ENCODE measurements at places on chromosomes 4 and X.

- DNase-seq, result no peak
Observed at GRCh38 chr4:137124278-137124932, 407.9 kb downstream of the PCDH18 start.

DNA sequence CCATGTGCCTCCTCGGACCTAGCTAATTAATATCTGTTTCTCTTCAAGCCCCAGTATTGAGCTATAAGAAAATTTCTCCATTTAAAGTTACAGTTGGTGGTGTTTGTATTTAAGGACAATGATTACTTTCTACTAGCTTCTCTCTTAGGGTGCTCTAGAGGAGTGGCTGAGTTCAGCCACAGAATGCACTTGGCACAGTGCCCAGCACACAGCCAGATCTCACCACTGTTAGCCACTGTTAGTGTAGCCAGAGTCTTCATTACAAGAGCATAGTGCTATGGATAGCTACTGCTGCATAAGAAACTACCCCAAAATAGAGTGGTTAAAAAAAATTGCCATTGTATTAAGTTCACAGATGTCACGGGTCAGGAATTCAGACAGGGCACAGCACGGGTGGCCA, 421.3 kb downstream of the BCOR start:
- no peak for DNase-seq

- DNase-seq, result no peak
Observed at GRCh38 chrX:94097868-94098267, 423.9 kb downstream of the FAM133A start.

DNA sequence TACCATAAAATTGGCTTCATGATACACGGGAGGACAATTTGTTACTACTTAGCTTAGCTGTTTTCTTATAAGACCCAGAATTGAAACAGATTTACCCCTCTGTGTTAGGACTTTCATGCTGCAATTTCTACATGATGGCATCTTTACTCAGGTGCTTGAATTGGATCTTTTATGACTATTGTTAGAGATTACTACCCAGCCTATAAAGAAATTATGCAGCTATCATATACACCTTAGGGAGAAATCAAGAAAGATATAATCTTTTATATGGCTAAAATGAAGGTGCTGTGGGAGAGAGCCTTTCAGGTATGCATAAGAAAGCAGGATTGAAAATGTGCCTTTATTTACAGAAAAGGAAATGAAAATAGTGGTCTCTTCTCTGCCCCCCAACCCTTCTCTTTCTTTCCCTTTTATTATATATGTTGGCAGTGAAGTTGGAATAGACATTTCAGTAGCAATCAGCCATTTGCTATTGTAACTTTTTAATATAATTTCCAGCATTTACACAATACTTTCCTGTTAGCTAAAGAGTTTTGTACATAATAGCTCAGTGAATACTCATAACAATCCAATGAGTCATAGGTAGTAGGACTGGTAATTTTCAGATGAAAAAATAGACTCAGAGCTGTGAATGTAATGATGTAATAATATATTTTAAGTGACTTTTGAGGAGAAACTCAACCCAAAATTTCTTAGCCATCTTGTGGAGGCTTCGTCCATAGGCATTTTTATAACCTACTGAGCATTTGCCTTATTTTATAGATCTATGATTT, 311.8 kb downstream of the ADGRL3 start:
- DNase-seq, result no peak

DNA sequence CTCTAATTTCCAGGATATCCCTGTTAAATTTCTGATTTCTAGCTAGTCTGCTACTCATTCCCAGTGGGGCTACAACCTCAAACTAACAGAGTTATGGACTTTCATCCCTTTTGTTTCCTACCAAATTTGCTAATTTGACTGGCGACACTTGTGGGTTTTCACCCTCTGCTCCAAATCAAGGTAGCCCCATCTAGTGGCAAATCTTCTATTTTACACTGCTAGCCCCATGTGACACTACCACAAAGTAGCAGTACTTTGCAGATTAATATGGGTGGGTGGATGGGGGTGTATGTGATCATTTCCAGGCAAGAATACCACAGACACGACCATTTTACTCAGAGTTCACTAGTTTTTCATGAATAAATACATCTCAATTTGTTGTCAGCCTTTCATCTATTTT, 150.3 kb downstream of the MSL3 start:
- DNase-seq, result no peak

DNA sequence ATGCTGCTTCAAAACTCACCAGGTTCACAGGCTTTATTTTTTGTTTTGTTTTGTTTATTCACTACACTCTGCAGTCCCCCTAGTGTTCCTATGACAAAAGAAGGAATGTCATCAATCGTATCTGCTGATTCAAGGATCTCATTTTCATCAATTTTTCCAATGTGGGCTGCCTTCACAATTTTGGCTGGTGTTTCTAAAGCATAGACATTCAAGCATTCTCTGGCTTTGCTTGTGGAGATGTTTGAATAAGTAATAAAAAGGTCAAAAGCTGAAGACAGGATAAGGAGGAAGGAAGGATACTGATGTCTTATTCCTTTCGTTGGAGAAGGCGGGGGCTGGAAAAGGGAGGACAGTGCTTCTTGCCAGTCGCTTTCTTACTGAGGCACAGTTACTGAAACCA, 12.2 kb upstream of the KCNIP4 start:
- DNase-seq, result no peak

GRCh38 chr4:158710814-158711213, 12.4 kb downstream of the PPID start:
- no peak for DNase-seq

DNA sequence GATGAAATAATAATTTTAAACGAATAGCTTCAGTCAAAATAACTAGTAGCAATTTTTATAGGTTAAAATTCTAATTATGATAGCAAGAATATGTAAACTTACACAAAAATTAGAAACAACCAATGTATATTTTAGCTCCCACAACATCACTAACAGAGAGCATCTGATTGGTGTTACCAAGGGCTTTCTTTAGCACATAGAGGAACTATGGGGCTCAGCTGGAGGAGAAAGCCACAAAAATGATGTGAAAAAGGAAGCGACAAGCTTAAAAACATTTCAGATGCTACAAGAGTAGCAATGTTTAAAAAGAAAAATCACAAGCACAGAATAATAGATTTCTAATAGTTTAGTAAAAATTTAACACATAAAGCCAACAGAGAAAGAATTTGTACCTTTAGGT, 56.3 kb downstream of the ATP8A1 start:
- no peak for DNase-seq

DNA sequence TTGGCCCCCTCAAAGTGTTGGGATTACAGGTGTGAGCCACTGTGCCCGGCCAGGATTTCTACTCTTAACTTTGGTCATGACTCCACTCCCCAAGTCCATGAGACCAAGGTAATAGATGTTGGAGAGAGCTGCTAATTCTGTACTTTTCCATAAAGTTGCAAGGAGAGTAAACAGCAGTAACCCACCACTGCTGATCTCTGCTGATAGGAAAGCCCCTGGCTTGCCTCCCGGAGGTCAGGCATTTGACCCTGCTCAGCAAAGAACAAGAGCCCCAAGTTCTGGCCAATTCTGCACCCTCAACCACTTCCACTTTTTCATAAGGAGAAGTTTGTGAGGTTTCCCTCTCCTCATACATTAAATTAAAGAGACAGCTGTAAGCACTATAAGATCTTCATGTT, 143.0 kb downstream of the RASL11B start:
- DNase-seq, result no peak

DNA sequence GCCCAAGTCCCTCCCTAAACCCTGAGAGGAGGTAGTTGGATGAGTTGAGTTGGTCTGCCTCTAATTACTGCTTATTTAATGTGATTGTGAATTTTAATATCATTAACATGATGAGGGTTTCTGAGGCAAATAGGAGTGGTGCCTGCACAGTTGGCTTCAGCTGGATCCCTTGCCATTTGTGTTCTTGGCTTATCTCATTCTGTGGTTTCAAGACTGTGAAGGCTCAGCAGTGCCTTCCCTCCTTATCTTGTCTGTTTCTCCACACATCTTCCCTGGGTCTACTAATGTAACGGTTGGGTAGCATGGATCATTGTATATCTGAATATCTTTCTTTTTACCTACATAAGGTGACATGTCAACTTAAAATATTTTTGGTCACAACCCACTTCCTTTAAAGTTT, 1.6 kb upstream of the SLC10A4 start:
- no peak for DNase-seq

DNA sequence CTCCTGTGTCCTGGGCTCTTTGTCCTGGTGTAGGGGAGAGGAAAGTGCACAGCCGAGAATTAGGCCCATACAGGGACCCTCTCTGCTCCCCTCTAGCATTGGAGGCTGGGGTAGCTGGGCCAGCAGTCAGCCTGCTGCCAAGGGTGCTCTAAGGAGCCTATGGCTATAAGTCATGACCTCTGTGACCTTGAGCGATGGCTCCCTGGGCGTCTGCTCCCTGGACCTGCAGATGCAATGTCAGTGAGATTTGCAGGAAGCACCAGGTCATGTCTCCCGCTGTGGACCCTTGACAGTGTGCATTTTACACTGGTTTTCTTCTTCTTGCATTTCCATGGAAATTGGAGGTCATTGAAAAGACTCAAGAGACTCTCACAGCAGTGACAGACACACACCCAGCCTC, 234.1 kb upstream of the PSAPL1 start:
- no peak for DNase-seq

GRCh38 chrX:54090880-54091279, 46.6 kb upstream of the PHF8 start:
- DNase-seq, result no peak

- DNase-seq, result no peak
Observed at GRCh38 chrX:149032449-149032848, 472.7 kb downstream of the IDS start.

DNA sequence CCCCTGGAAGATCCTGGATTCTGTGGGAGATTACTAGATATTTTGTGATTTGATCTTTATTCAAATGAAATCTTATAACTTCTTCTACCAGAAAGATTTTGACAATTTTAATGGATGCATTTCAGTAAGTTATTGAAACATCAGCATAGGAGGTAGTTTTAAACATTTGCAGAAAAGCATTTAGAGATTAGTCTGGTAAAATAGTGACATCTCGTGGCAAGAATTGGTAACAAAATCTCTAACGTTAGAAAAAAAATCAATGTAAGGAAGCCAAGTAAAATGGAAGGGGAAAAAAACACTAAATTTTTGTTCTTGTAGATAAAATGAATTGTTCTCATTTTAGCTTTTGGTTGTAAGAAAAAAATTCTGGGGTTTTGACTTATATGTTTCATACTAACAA, 73.3 kb downstream of the TASL start:
- DNase-seq, result no peak

DNA sequence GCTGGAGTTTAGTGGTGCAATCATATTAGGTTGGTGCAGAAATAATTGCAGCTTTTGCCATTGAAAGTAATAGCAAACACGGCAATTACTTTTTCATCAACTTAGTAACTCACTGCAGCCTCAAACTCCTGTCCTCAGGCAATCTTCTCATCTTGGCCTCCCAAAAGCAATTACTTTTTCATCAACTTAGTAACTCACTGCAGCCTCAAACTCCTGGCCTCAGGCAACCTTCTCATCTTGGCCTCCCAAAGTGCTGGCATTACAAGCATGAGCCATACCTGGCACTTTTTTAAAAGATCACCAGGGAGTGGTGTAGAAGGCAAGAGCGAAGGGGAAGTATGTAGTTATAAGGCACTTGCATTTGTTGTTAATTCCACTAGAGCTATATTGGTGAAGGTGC, 491.1 kb upstream of the ADGRL3 start:
- DNase-seq, result no peak

DNA sequence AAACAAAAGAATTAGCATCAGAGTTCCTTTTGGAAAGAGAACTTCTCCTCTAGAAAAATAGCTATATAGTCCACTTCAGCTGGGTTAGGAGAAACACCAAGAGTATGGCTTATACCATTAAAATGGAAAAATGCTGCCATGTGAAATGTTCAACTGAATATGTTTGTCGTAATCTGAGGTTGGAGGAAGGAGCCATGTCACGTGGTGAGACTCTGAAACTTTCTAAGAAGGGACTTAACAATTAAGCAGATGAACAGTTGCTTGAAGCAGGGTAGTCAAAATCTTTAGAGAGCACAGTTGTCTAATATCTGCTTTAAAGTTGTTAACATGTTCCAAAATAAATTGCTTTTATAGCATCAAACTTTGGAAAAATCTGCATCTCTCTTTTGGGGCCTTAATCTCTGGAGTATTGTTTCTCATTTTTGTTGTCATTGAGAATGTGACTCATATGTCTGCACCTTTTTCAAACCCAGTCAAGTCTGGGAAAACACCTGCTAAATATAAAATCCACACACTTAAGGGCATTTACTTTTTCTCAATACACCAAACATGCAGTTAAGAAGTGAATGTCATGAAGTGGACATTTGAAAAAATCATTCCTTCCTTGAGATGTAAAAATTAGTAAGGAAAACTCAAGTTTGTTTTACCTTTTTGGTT, 168.8 kb upstream of the PDE5A start:
- no peak for DNase-seq

GRCh38 chr4:151783867-151784266, 23.1 kb upstream of the GATB start:
- no peak for DNase-seq

DNA sequence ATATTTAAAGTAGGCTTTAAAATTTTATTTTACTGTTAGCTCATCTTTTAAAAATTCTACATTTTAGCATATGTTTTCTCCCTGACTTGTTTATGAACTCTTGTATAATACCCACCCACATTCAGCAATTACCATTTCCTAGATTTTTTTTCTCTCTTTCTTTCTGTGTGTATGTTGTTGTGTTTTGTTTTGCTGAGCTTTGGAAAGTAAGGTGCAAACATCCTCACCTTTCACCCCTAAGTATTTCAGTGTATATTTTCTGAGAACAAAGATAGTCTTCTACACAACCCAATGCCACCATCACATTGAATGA, 18.8 kb downstream of the GRPR start:
- no peak for DNase-seq

GRCh38 chr4:155795991-155796390, 37.2 kb downstream of the GUCY1B1 start:
- no peak for DNase-seq

GRCh38 chr4:119971431-119972084, 95.1 kb downstream of the MAD2L1 start:
- no peak for DNase-seq

- DNase-seq, result no peak
Observed at GRCh38 chr4:122625156-122625555, 4.3 kb upstream of the IL21 start.

DNA sequence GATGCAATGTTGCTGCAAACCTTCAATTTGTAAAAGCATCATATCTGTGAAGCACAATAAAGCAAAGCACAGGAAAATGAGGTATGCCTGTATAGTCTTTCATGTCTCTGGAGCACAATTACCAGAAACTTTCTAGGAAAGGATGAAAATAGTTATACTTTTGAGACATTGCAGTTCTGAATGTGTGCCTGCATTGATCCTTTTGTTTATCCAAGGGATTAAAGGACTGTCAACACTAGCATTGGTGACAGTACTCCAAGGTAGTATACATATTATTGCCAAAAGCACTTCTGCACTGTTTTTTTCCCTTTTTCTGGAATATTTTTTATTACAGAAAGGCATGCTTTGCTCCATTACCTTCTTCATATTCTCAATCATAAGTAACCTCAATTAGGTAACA, 476.0 kb downstream of the GABRG1 start:
- no peak for DNase-seq

Data from activated T-helper 1 cell treated with anti-CD3 and anti-CD28 coated beads, Interleukin-2, amount 50 U/mL, for 16 hours (primary cell).